ENCODE measurements at places on chromosomes 6 and 20.

DNA sequence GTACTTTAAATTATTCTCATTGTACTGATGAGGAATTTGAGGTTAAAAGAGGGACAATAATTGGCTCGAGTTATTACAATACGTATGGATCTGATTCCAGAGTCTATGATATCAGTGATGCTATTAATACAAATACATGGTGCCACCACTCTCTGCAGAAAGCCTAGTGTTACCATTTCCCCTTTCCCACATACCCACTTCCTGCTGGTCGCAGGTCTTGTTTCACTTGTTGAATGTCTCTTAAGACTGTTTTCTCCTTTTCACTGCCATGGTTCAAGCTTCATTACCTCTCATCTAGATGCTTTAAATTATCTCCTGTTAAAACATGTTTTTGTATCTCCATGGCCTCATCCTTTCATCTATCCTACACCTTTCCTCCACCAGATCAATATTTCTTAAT, 62.0 kb downstream of the FHL5 start:
- DNase-seq = no peak

- DNase-seq = no peak
These were observed 54.4 kb downstream of the HMGN3 start for GRCh38 chr6:79180052-79180451.

DNA sequence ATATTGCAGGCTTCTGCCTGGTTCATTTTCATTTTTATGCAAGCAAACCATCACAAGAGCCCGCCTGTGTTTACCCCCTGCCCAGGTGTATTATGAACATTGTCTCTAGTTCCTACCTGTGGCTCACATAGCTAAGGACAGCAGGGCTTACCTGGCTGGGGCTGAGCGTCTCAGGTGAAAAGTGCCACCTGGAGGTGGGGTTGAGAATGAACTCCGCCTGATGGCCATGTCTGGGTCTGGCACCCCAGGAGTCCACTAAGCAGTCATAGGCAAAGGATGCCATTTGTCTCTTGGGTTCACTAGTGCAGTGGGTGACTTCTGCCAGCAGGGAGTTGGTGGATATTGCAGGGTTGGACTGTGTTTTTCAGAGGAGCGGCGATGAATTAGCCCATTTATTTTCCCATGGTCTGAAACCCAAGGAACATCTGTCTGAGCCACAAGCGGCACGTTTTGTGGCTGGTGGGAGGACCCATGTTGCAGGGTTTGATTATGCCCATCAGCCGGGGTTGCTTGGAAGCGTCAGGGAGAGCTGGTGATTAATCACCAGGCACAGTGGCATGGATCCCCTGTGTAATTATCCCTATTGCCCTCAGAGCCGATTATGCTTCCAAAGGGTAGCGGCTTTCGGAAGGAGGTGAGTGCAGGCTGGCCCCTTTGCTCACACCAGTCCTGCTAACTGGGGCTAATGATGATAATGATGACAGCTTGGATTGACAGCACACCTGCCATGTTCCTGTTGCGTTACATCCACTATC, 92.1 kb downstream of the CDH26 start:
- DNase-seq = no peak

DNA sequence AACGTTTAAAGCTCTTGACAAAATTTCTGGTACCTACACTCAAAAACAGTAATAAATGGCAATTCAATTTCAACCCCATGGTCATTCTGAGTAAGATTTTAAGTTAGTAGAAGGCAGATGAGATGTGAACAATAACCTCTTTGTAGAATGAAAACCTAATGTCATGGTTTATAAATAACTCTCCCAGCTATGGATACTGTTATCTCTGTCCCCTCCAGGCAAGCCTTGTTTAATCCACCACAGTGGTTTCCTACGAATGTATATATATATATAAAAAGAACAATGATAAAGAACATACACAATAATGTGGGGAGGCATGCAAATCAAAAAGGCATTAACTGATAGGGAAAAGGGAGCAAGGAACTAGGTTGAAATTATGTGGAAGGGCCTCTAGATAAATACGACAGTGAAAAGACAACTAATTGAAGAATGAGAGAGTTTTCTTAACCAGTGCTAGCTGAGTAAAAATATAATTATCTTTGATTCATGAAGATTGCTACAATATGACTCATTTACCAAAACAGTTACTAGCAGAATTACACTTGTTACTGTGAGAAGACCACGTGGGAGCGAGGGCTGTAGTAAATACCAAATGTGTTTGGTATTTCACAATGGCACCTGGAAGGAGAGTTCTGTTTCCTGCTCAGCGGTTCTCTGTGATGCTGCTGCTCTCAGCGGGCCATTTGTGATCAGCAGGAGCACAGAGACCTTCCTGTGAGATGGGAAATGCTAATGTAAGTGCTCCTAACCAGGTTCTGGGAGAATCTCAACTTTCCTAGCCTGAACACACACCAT, 173.7 kb downstream of the MBOAT1 start:
- peak; percentile 2 for DNase-seq

DNA sequence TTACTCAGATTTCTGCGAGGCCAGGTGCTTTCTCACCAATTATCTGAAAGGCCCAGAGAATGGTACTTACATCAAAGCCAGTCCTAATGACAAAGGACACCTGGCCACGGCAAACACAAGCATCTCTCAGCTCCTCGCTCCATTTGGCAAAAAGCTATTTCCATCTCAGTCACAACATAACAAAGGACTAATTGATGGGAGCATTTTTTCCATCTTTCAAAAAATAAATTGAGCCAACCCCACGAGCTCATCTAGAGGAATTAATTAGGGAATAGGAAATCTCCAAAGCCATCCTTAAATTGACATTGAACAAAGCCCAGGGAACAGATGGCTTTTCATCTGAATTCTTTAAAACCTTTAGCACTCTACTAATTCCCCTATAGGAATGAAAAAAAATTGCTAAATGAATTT, 236.7 kb downstream of the HAO1 start:
- DNase-seq = no peak

- peak; percentile 97 for DNase-seq
These were observed 41.2 kb downstream of the IGF2R start for GRCh38 chr6:160010067-160010466.

GRCh38 chr6:107357842-107358241, 101.5 kb downstream of the PDSS2 start:
- DNase-seq = no peak

DNA sequence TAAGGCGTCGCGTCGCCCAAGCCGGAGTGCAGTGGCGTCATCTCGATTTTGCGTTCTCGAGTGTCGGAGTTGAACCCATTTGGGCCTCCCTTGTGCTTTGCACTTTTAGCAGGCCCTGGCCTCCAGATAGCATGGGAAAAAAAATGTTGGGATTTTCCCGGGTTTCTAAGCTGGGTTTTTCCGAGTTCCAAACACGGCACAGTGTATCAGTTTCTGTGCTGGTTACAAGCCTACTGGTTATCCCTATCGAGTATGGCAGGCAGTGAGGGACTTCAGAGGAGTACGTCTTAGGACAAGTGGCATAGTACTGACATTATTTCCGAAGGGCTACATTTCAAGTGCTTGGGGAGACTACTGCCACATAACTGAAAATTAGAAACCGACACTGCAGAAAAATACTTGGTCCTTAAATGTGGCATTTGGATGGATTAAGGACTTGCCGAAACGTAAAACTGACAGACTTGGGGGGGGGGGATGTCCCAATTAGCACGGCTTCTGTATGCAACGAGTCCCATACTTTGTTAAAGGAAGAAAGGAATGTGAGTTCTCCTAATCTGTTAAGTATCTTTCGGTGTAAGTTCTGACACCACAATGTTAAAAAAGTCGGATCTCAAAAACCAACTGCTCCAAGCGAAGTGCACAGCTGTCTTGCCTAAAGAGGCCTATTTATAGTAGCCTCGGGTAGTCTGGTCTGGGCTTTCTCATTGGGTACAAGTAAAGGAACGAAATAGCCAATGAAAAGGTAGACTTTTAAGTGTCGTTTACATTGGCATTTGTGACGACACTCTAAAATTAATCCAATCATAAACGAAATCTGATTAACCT, 70.2 kb downstream of the HFE start:
- DNase-seq = peak; percentile 24

DNA sequence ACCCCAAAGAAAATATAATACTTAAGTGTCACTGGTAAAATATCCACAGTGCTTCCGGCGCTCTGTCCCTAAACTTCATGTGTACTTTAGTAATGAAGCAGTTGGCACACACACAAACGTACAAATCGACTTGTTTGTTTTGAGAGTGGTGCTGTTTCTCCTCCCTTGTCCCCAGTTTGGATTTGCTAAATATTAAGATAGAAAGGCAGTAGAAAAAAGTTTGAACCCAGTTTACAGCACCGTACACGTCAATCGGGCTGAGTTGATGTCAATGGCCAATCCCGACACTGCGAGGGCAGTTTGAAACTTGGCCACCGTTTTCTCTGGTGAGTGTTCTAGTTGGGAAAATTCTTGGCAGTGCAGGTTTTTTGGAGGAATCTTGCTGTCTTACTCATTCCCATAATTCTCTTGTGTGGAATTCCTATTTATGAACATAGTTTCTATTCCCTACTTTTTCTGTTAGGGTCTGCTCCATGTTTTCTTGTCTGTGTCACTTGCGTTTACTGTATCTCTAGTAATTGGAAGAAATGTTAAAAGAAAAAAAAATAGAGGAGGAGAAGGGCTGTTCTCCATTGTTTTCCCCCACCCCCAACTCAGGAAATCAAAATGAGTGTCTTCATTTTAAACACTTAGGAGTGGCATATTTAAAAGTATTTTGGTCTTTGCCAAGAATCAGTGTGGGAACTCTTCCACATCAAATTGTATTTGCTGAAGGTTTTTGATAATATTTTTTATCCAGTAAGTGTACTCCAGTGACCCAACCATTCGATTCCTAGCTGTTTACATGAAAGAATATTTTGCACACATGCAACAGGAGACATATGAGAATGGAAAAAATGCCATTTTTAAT, 72.3 kb downstream of the OR2B2 start:
- DNase-seq = peak; percentile 75

- DNase-seq = no peak
These were observed 795.1 kb upstream of the HS3ST5 start for GRCh38 chr6:115137910-115138309.

GRCh38 chr6:145883263-145883662, 68.7 kb upstream of the FBXO30 start:
- no peak for DNase-seq

- no peak for DNase-seq
These were observed 90.4 kb downstream of the BCKDHB start for GRCh38 chr6:80196906-80197305.

DNA sequence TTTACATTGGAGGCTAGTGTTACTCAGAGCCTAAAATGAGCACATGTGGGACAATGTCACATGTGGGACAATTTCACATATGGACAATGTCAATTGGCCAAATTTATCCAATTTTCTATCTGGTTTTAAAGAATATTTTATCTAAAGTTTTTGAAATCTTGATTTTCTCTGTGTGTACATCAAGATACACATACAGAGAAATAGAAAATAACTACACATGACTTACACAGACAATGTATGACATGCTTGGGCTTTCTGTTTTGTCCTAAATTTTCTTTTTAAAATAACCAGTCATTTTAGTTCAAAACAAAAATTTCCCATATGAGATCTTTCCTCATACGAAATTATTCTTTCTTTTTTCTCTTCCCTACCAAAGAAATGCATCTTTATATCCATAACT, 24.6 kb downstream of the GGTLC1 start:
- no peak for DNase-seq
